Erythroblast (primary cell): ENCODE measurements at places on chromosomes 5 and 9.

DNA sequence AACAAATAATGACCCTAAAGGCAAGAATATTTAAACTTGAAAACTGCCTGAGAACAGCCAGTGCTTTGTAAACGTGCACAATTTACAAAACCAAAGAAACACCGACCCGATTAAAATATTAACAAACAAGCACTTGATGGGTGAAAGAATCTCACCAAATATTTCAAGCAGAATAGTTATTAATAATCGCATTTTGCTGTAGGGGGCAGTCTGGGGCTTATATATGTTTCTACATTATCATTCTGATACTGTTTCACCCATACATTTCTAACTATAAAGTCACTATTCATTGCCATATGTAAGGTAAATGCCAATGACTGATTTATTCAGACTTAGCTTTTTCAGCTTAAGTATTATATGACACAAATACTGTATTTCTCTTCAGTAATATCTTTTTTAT lies 37.7 kb downstream of the UBAP2 start:
- peak; percentile 65 for DNase-seq

GRCh38 chr5:171953860-171954701 lies 52.4 kb downstream of the FBXW11 start:
- DNase-seq, result peak; percentile 92

DNA sequence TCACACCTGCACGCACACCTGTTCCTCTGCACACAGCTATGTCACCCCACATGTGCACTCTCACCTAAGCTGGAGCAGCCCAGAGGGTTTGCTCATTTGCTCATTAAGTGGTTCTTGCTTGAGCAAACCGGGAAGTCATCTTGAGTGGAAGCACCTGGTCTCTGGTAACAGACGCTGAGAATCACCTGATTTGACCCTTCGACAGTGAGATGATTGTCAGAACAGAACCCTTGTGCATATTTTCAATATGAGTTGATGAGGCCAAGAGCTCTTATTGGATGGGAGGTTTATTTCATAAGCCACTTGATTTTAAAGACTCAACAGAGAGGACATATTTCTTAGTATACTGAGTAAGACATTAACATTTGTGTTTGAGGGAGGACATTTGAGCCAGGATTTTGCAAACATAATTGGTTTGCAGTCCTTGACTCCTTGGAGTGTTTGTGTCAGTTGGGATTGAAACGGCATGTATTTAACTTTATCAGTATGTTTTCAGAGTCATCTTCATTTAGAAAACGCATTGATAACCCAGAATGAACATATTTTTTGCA lies 22.1 kb upstream of the LPCAT1 start:
- no peak for DNase-seq

DNA sequence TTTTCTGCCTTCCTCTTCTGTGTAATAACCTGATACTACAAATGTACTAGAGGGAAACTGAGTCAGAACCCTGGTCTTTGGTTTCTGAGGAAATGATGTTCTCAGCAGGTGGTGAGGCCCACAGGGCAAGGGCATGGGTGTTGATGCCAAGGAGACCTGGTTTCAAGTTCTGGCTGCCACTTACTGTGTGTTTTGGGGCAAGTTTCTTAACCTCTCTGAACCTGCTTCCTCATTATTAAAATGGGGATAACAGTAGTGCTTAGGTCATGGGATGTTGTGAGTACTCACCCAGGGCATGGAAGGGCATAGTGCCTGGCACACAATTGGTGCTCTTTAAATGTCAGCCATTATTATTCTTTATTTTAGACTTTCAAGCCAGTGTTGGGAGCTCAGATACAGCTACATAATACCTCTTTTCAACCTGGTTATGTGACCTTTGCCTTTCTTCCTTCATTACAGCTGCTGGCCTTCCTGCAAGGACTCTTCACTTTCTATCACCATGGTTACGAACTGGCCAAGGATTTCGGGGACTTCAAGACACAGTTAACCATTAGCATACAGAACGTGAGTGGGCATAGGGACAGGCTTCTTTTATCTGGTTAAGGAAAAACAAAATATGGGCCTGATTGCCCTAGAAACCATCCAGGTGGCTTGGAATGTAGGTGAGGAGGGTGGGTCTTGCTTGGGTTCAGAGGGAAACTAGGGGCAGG lies 131.5 kb downstream of the ARHGAP26 start:
- no peak for DNase-seq
